DMS79 treated with DMSO at 0.1 percent for 48 hours (cell line): ENCODE measurements at places on chromosomes 3 and 15.

DNA sequence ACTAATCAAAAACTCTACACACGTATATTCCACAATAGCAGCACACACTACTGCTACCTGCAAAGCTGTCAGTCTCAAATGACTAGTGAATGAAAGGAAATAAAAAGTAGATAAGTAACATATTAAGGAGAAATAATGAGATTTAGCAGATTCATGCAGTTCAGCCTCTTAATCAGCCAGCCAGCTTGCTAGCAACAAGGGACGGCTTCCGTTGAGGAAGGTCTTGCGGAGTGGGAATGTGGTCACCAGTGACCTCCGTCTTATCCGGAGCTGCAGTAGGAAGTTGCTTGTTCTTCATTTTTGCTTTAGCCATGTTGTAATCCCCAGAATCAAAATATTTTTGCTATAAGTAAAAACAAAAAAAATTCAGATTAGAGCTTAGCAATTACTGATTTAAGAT lies 17.1 kb downstream of the ARPP19 start:
- no peak for DNase-seq

- DNase-seq: no peak
Observed at GRCh38 chr15:71112429-71112828, 2.8 kb upstream of the THSD4 start.

GRCh38 chr15:57551715-57552677 lies 39.7 kb upstream of the MYZAP start:
- no peak for DNase-seq

GRCh38 chr15:74917676-74918075 lies 11.0 kb upstream of the FAM219B start:
- no peak for DNase-seq

DNA sequence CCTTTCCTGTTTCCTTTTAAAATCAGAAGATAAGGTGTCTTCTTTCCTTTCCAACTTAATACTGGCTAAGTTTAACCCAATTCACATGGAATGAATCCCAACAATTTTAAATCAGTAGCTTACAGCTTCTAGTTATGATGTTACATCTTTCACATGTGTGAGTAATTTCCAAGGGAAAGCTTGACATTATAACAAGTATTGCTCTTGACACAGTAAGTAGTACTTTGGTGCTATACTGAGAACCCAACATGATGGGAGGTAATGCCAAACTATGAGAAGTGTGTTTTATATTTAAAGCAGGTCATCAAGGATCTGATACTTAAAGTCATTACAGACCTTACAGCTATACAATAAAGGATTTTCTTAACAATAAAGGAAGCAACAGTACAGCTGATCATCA lies 29.1 kb downstream of the RABL3 start:
- DNase-seq: no peak

- peak; percentile 65 for DNase-seq
Observed at GRCh38 chr3:115814778-115815380, 191.6 kb downstream of the GAP43 start.

DNA sequence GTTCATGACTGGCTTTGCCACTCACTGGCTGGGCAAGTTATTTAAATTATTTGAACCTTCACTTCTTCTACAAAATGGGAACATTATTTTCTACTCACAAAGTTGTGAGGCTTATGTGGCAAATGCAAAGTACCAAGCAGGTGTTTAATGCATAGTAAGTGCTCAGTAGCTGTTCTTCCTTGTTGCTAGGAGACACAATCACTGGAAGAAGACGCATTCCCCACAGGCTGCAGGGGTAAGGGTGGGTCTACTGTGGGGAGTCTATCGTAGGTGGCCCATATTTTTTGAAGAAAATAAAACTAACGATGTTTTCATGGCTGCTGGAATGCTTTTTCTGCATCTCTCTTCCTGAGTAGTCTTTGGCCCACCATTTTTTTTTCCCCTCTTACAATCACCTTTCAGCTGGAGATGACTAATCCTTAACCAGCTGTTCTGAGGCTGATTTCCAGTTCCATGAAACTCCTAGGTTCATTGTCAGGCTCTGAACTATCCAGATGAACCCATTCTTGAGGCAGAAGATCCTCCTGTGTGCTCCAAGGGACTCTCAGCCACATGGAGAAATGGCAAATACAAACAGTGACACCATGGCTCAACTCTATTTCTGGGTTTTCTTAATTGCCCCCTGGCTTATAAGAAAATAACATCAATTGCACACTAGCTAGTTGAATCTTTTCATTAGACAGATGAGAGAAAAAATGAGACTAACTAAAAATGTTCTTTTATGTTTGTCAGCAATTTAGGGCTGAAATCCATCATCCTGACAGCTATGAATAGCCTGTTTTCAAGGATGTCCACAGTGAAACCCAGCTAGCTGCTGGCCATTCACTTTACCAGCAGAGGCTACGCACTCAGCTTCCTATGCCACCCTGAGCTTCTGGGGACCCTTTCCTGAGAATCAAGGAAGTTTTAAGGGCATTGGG lies 108.3 kb upstream of the ETV5 start:
- DNase-seq: no peak

DNA sequence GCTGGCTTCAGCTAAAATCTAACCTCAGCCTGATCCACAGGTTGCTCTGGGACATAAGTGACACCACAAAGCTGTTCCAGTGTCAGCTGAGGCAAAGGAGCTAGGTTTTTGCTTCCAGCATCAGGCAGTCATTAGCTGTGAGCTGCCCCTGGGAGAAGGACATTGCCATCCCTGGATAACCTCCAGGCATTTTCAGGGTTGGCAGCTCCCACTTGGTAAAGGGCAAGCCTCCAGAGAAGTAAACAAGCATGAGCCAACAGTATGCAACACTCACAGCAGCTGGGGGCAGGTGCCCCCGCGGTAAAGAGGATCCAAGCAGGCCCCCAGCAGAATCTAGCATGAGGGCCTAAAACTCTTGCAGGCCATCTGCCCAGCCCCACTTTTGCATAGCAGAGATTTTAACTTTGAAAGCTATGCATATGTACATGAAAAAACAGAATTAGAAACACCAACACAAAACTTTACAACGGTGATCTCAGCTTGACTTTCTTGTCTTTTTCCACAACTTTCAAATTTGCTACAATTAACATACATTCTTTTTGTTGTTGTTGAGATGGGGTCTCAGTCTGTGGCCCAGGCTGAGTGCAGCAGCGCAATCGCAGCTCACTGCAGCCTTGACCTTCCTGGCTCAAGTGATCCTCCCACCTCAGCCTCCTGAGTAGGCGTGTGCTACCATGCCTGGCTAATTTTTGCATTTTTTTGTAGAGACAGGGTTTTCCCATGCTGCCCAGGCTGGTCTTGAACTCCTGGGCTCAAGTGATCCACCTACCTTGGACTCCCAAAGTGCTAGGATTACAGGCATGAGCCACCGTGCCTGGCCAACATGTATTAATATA lies 83.8 kb upstream of the TPM1 start:
- no peak for DNase-seq

DNA sequence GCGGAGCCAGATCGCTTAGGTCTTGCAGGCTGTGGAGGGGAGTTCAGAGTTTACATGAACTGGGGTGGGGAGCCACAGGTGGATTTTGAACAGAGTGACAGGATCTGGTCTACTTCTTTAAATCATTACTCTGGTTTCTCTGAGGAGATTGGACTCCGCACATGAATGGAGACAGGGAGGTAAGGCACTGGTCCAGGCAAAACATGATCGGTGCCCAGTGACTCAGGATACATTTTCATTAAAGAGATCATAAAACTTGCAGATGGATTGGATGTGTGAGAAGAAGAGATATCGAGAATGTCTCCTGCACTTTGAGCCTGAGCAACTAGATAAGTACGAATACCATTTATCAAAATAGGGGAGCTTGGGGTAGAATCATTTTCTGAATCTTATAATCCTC lies 61.8 kb upstream of the CMSS1 start:
- no peak for DNase-seq

- DNase-seq: peak; percentile 79
Observed at GRCh38 chr3:49903451-49904424, at the start of gene MST1R. MST1R (minus strand) TSS chr3:49903873; CDS start chr3:49903609, 264 bp downstream.

DNA sequence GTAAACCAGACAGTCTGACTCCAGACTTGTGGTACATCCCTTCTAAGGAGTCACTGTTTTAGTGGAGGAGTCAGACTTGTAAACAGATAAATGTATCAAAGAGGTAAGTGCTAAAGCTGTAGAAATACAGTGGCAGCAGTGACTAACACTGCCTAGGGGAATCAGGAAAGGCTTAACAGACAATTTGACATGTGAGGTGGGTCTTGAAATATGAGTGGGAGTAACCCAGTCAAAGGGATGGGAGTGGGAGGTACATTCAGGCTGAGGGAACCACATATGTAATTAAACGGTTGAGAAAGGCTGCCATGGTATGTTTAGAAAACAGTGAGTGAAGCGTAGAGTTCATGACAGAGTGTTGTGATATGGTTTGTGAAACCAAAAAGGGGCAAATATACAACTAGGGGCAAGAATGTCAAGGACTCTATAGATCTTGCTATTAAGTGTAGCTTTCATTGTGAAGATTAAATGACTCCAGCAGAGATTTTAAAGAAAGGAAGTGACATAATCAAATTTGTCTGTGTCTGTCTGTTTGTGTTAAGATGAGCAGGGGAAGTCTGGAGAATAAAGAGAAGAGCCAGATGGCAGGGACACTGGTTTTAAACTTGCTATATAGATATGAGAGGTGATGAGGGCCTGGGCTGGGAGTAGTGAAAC lies 11.2 kb upstream of the ALCAM start:
- no peak for DNase-seq

- DNase-seq: no peak
Observed at GRCh38 chr15:78838489-78838888, 27.2 kb upstream of the ADAMTS7 start.

GRCh38 chr15:95825671-95826411 lies 504.7 kb upstream of the NR2F2 start:
- DNase-seq: no peak

DNA sequence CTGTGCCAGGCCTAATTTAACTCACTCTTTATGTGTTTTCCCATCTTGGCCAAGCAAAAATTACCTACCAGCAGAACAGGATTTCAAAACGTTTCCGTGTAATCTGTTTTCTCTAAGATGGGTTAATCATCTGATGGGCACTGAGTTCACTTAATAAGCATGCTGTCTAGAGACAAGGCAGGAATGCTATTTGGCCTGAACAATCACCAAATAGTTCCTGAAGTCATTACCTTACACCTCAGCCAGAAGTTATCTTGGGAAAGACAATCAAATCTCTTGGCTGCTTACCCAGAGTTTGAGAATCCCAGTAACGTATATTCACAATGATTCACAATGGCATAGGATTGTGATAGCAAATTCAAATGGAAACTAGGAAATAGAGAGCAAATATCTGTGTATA lies 779.1 kb downstream of the CADM2 start:
- no peak for DNase-seq

GRCh38 chr3:71264840-71265239 lies 318.7 kb downstream of the FOXP1 start:
- no peak for DNase-seq

GRCh38 chr15:76333720-76334437 lies 2.7 kb upstream of the ISL2 start:
- no peak for DNase-seq

DNA sequence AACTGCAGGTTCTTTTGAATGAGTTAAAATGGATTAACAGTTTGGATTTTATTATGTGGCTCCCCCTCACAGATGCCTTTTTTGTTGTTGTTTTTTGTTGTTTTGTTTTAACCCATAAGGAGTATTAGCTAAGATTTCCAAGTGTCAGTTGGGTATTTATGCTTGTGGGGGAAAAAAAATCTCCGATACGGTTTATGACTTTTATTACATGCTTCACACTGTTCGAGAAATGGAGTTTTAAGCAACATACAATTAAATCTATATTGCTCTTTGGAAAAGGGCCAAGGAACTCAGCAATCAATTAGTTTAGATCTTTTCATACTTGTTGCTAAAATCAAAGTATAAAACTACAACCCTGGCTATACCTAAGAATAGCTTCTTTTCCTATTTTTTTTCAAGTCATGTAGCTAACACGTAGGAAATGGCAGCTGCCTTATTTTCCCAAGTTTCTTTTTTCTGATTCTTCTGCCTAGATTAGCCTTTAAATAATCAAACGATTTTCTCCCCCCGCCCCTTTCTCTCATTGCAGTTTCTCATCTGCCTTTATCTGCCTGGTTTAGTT lies 16.0 kb downstream of the NR2F2 start:
- no peak for DNase-seq

GRCh38 chr15:38707802-38708671 lies 143.4 kb upstream of the RASGRP1 start:
- DNase-seq: no peak

DNA sequence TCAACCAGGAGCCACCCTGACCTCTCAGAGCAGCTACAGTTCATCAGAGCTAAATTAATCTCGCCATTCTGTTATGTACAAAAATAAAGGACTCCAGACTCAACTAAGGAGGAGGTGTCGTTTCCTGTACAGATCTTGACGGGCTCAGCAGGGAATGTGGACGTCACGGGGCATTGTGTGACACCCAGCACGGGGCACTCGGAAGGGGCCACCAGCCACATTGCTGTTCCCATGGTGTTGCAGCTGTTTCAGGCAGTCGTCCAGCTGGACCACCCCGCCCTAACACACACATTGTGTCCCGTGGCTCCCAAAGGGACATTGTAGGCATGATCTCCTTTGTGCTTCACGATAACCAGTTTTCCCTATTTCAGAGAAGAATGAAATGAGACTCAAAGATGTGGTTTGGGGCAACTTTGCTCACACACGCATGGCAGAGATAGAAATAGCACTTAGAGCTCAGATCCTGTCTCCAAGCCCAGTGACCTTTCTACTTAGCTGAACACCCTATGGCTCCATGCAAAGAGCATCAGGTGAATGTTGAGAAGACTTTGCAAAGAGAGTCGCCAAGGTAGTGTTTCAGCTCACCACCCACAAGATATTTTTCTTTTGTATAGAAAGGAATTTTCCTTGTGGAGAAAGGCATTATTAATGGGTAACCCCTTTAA lies 5.5 kb downstream of the SSUH2 start:
- DNase-seq: no peak

GRCh38 chr3:1499694-1500093 lies 406.9 kb downstream of the CNTN6 start:
- DNase-seq: no peak

DNA sequence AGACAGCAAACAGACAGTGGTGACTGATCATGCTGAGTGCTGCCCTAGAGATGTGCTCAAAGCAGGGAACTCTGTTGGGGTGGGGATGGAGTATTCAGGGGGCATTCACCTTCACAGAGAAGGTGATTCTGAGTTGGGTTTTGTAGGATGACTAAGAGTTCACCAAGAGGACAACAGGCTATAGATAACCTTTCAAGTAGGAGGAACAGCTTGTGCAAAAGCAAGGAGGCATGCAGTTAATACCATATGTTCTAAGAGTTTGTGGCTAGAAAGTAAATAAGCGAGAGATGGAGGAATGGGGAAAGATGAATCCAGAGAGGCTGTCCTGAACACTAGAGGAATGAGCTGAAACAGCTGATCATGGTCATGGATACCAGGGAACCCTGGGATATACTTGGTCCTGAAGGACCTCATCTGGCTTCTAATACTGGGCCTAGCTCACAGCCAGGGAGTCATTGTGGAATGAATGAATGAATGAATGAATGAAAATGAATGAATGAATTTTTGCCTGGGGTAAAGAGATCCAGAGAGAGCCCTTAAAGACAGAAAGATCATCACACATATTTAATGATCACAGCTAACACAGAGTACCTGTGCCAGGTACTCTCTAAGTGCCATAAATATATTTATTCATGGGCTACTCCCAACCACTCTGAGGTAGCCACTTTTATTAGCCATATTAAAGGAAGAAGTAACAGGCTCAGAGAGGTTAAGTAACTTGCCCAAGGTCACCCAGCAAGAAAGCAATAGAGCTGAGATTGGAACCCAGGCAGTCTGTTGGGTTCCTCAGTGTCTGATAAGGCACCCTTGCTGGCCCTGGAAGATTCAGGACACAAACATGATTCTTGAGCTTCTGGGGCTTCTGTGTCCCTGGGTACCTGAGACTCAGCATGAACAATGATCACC lies 22.0 kb downstream of the SMAD6 start:
- DNase-seq: no peak

GRCh38 chr3:57234613-57235575 lies 7.4 kb downstream of the APPL1 start:
- no peak for DNase-seq
